ENCODE measurements at places on chromosomes 7 and 10. TPM values are rescaled to one million over a fixed set of nuclear protein-coding genes. Genes with fewer than 3 reads are reported as not detected.

Gene EFCAB10
- 1.5 TPM for polyA plus RNA-seq

Gene TACC2
- 95.2 TPM for polyA plus RNA-seq

Gene STEAP2
- 3.3 TPM for polyA plus RNA-seq

Gene LIPJ
- not detected for polyA plus RNA-seq

Gene NUTM2E
- polyA plus RNA-seq, result not detected

Gene NKX2-3
- 0.68 TPM for polyA plus RNA-seq

Gene TUBB8
- not detected for polyA plus RNA-seq

Gene COL26A1
- polyA plus RNA-seq, result 0.50 TPM

Gene GIMAP7
- polyA plus RNA-seq, result 8.5 TPM

Gene CALHM3
- not detected for polyA plus RNA-seq

Gene SEMA4G
- 6.5 TPM for polyA plus RNA-seq

Gene SEM1
- polyA plus RNA-seq, result 111 TPM

- no peak for DNase-seq
Measured at GRCh38 chr7:2005786-2006185, 227.0 kb downstream of the MAD1L1 start.

DNA sequence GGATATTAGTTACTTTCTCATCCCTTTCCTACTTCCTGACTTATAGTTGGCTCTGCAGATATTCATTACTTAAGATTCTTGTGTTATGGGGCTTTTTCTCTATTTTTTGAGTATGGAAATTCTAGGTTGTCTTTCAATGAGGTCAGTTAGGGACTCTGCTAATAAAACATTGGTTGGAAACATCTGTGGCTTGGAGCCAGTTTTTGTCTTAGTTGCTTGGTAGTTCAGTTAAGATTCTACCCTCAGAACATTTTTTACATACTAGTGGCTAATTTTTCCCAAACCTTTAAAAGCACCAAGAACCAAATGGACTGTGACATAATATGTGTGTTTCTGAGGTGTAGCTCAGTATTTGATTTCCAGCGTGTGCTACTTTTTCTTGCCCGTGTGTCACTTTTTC is 305.6 kb upstream of the FZD1 start:
- DNase-seq, result peak; percentile 35

GRCh38 chr7:130927564-130927963 is 193.6 kb upstream of the KLF14 start:
- no peak for DNase-seq

GRCh38 chr7:148927123-148928045 is 43.3 kb upstream of the EZH2 start:
- peak; percentile 89 for DNase-seq

DNA sequence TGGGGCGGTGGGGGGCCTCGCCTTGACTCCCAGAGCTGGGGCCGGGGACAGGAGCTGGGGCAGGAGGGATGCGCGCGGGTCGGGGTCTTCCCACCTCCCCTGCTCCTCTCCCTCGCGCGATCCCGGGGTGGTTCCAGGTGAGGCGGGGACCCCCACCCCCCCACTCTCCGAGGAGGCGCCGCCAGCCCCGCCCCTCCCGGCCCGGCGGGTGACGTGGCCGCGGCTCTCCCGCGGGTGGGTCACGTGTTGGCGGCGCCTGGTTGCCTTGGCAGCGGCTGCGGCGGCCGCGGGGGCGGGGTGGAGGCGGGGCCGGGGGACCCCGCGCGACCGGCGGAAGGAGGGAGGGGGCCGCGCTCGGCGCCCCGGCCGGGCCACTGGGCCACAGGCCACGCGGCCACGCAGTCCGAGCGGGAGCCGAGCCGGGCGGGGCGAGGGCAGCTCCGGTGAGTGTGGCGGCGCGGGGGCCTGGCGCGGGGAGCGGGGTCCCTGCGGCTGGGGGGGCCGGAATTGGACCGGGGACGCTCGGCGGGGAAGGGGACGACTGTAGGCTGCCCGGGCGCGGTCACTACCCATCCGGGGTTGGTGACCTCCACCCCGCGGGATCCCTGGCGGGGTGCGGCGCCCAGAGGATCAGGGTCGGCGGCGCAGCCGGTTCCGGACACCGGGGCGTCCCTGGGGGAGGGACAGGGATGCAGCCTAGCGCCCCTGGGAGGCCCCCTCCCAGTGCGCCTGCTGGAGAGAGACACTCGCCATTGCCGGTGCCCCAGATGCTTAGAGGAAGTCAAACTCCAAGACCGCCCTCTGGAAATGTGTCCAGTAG is at the start of gene ORAI2:
Gene ORAI2, plus strand, starts transcription at position 357 of the 820 bp plus-strand sequence. CDS start 5,382 bp downstream, outside the sequence.
- DNase-seq, result peak; percentile 60

- DNase-seq, result no peak
Measured at GRCh38 chr10:133475821-133476640, 22.3 kb downstream of the SCART1 start.

DNA sequence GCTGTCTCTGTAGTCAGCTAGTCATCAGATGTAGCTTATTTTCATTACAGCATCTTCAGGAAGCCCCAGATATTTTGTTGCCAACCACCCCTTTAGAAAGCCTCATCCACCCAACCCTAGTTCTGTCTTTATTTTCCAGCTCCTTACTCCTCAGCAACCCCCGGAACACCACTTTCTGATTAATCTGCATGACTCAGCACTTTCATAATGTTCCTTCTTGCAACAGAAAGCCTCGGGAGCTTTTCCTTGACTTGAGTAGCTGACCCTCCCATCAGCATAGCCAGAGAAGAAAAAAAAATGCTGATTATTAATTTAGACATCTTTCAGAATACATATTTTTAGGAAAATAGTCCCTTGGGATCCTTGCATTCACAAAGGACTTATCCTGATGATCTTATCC is 244.0 kb upstream of the CXCL12 start:
- DNase-seq, result no peak

DNA sequence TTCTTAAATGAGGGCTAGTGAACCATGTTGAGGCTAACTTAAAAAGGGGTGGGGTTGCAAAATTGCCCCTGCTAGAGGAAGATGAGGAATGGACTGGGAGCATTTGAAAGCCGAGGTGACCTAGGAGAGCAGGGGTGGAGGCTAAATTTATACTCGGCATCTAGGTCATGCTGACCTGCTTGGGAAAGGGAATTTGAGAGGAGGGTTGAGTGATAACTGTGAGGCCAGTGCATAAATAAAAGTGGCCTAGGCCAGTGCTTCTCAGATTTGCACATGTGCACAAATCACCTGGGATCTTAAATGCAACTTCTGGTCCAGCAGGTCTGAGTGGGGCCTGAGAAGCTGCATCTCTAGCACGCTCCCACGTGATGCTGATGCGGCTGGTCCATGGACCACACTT is 70.4 kb downstream of the CDK1 start:
- DNase-seq, result no peak

GRCh38 chr7:112089551-112089950 is 116.6 kb downstream of the DOCK4 start:
- DNase-seq, result no peak

GRCh38 chr7:139734395-139734794 is 43.4 kb downstream of the HIPK2 start:
- DNase-seq, result peak; percentile 86

GRCh38 chr7:103679151-103680132 is 233.4 kb upstream of the SLC26A5 start:
- no peak for DNase-seq

GRCh38 chr10:86411281-86411841 is 44.8 kb upstream of the GRID1 start:
- no peak for DNase-seq

DNA sequence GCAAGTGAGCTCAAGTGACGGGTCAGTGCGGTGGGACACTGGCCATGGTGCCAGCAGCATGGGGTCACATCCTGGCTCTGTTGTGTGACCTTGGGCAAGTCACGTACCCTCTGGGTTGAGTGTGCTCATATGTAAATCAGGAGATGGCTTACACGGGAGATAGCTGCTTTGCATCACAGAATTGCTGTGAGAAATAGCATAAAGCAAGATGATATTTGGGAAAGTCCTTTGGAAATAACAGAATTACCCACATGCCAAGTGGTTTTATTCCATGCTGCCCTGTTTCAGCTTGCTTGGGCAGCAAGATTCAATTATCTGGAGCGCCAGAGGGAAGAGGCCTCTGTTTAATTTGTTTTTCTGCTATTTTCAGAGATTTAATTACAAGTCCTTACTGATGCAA is 48.9 kb downstream of the LYZL2 start:
- no peak for DNase-seq

- no peak for DNase-seq
Measured at GRCh38 chr10:28754930-28755718, 77.8 kb downstream of the BAMBI start.

- DNase-seq, result no peak
Measured at GRCh38 chr7:109930049-109930448, 1160.9 kb upstream of the LRRN3 start.

DNA sequence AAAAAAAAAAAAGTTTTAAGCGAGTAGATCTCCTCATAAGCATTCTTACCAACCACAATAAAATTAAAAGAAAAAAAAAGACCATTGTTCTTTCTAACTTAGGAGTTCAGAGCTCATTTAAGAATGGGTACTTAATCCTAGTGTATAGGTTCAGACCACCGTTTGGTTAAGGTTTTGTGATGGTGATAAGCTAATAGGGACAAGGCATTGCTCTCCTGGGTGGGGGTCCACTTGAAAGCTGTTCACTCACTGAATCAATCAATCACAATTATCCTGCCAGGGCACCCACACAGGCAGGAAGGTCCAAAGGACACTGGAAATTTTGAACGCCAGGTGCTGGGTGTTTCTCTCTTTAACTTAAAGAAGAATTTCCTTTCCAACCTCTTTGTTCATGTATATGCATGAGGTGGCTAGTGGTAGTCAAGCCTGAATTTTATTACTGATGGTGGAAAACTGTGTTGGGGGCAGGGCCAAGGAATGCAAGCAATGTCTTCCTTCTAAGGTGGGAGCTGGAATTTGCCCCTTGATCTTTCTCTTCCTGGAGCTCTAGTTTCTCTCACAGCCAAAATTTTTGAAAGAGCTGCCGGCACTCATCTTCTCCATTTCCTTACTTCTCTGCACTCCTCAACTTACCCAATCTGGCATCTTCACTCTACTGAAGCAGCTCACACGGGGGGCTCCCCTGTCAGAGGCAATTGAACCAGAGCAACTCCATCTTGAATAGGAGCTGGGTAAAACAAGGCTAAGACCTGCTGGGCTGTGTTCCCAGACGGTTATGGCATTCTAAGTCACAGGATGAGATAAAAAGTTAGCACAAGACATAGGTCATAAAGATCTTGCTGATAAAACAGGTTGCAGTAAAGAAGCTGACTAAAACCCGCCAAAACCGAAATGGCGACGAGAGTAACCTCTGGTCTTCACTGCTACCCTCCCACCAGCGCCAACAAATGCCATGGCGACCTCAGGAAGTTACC is 7.5 kb upstream of the FAM131B start:
- DNase-seq, result no peak

GRCh38 chr10:73914036-73914435 is 3.1 kb downstream of the PLAU start:
- no peak for DNase-seq

DNA sequence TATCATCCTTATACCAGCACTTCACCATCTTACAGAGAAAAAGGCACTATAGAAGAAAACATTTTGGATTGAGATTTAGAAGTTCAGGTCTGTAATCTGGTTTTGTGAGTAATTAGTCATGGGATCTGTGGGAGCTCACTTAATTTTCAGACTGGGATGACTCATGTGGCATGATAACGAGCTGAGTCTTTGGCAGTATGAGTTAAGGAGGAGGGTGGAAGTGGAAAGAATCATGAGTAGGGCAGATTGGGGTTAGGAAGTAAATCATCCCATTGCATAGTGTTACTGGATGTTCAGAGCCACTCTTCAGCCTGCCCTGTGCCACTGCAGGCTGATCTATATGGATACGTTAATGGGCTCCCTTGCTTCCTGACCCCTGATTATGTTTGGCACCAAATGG is 64.9 kb downstream of the ZNF92 start:
- DNase-seq, result no peak

GRCh38 chr10:87935290-87936141 is 72.1 kb downstream of the PTEN start:
- DNase-seq, result no peak

DNA sequence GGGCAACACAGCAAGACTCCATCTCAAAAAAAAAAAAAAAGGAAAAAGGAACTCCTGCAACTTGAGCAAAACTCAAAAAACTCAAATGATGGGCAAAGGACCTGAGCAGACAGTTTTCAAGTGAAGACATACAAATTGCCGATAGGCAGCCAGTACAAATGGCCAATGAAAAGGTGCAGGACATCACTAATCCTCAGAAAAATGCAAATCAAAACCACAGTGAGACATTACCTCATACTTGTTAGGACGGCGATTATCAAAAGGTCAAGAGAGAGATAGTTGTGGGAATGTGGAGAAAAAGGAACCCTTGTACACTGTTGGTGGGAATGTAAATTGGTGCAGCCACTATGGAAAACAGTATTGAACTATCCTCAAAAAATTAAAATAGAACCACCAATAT is 16.8 kb downstream of the SVOPL start:
- DNase-seq, result no peak

GRCh38 chr7:122311050-122311700 is 6.6 kb upstream of the FEZF1 start:
- no peak for DNase-seq

DNA sequence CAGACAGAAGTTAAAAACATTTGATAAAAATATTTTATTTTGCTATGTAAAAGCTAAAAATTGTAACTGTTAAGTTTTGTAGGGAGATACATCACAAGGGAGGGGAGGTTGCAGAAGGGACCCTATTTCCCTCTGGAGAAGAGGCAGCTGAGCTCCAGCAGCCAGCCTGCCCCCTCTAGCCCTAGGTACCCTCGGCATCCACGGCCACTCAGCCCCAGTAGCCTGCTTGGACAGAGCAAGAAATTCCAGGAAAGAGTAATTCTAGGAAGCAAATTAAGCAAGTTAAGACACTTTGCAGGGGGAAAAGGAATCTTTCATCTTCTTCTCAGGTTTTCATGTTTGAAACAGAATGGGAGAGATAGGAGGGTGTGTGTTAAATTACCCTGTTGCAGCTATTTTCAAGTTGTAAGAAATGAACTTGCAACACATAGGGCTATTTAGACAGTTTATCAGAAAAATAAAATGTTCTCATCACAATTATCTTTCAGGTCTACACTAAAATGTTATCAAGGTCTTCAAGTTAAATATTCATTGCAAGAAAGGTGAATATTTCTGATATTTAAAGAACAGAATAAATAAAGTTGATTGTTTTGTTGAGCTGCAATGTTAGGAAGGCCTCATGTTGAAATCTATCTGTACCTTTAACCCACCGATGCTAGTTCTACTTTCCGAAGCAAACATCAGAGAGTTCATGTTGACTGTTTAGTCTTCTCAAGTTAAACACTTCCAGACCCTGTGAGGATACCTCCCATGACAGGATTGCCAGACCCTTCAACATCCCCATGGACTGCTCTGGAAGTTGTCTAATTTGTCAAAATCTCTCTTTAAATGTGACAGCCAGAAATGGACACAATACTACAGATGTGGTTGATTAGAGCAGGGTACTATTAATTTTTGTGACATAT is 5.5 kb downstream of the SGCE start:
- DNase-seq, result no peak

GRCh38 chr7:2757361-2757903 is 69.4 kb downstream of the AMZ1 start:
- no peak for DNase-seq

GRCh38 chr10:132528064-132528691 is 9.4 kb upstream of the INPP5A start:
- peak; percentile 80 for DNase-seq

DNA sequence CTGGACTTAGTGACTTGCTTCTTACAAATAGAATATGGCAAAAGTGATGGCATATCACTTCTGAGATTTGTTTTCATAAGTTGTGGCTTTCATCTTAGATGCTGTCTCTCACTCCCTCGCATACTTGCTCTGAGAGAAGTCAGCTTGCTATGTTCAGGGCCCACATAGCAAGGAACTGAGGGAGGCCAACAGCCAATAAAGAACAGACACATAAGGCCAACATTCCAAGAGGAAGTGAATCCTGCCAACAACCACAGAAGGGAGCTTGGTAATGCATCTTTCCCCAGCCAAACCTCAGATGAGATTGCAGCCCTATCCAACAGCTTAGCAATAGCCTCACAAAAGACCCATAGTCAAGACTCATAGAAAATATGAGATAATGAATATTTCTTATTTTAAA is 39.2 kb upstream of the DMTF1 start:
- DNase-seq, result no peak
